ENCODE measurements at places on chromosomes 7 and 10. TPM values are rescaled to one million over a fixed set of nuclear protein-coding genes. Genes with fewer than 3 reads are reported as not detected.

DNA sequence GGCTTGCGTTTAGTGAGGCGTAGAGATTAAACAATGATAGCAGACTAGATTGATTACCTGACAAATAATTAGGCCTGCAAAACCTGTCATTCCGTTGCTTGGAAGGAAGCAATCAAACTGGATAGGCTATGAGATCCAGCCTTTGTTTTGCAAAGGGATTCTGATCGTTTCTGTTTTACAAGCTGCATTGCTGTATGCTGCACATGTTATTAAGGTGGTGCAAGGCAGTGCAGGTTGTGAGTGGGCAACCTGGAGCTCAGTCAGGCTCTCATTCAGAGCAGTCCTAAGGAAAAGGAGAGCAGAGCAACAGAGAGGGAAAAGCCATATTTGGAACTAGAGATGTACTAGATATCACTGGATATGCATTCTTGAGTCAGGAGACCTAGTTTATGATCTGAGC lies 6.9 kb upstream of the NOBOX start:
- DNase-seq = no peak

DNA sequence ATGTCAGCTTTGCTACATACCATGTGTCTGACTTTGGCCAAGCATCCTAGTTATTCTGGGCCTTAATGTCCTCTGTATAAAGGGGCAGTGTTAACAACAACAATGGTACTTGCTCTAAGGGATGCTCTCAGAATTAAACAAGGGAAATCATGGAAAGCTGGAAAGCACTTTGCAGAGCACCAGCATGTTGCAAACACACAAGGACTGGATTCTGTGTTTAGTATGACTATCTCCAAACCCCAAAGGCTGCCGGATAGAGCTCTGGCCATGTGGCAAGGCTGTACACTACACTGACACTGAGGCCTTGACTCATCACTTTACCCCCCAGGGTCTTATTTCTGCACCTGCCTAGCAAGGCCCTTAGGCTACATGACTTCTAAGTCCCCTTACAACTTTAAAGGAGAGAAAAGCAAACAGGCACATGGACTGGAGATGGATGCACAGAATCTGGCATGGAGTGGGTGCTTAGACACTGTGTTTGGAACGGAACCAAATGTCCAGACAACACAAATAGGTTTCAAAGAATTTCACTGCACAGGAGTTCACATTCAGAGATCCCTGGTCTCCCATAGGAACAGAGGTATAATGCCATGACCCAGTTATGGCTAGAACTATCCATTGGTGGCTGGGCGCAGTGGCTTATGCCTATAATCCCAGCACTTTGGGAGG lies 74.6 kb downstream of the FAM13C start:
- no peak for DNase-seq

- no peak for DNase-seq
Observed at GRCh38 chr10:62858364-62858763, 42.2 kb upstream of the EGR2 start.

Gene POLR2J2
- 0.48 TPM for polyA plus RNA-seq
